Astrocyte (in vitro differentiated cells and primary cell): ENCODE measurements at places on chromosomes 7 and 10. TPM values are rescaled to one million over a fixed set of nuclear protein-coding genes. Genes with fewer than 3 reads are reported as not detected.

RARRES2 gene
- total RNA-seq = 19.4 and 21.7 TPM in 2 replicates

MACROH2A2 gene
- 25.5 and 25.6 TPM in 2 replicates for total RNA-seq

NPC1L1 gene
- 0.05 and 0.07 TPM in 2 replicates for total RNA-seq

RHBDD2 gene
- 54.7 and 55.0 TPM in 2 replicates for total RNA-seq

DNA sequence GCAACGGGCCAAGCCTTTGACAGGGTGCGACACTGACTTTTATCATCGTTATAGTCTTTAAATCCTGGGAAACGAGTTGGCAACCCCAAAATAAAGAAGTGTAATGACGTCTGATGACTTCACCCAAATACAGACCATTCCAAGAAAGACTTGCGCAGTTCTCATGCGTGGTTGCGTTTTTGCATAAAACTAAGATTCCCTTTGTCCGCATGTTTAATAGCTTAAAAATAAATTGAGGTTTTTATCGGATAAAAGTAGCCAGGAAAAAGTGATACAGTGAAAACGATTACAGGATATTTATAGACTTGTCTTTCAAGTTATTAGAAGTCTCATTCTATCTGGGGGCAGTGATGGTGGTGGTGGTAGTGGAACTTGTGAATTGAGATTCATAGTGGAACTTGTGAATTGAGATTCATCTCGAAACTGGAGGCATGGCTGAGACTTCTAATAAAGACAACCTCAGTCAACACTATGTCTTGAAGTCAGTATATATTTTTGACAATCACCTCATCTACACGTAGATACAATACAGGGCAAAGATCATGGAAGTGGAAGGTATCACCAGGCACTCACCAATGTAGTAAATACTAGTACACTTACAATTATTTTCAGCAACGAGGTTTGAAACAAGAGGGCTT lies 1.2 kb upstream of the NAMPT start:
- DNase-seq = peak; percentile 48

GRCh38 chr7:103447073-103447960 lies 1.3 kb upstream of the SLC26A5 start:
- peak; percentile 9 for DNase-seq

DNA sequence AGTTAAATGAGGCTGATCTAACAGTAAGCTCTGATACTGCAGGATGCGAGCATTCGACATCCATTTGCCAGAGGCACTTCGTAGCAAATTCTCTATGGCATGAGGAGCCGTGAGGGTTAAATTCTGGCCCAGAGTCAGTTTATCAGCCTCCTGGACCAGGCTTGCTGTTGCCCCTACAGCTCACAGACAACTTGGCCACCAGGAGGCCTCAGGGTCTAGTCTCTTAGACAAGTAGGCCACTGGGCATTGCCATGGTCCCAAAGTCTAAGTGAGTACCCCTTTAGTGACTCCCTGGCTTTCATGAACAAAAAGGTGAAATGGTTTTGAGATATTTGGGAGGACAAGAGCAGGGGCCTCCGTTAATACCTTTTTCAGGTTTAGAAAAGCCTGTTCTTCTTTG lies 178.0 kb upstream of the MBL2 start:
- no peak for DNase-seq

- no peak for DNase-seq
These were observed 2.9 kb upstream of the MIOS start for GRCh38 chr7:7563813-7564212.

DNA sequence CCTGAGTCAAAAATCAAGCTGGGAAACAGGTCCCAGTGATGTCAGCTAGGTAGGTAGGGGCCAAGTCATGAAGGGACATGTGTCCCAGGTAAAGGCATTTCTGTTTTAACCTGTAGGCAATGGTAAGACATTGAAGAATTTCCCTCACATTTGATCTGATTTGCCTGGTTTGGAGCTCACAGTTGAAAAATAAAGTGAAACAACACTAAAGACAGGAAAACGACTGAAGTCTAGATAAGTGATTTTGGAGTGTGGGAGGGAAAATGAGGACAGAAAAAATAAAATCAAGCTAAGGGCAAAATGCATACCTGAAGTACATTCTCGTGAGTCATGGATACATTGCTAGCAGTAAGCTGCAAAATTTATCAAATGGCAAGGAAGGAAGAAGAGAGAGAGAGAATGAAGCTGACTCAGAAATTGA lies 169.9 kb downstream of the SKIDA1 start:
- DNase-seq = peak; percentile 80

DNA sequence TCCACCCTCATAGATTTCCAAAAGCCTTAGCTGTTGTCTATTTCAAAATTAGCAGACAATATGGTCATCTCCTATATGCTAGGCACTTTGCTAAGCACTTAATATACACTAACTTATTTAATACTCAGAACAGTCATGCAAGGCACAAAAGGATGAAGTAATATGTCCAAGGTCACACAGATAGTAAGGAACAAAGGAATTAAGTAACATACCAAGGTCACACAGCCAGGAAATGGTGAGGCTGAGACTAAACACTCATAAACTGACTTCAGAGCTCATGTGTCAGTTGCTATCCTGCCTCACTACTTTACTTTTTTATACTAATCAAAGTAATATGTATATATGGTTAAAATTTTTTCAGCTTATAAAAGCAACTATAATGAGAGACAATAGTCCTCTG lies 23.6 kb upstream of the HIBADH start:
- DNase-seq = no peak

GRCh38 chr7:113263749-113264148 lies 145.4 kb upstream of the SMIM30 start:
- no peak for DNase-seq

- no peak for DNase-seq
These were observed 62.6 kb downstream of the CCDC6 start for GRCh38 chr10:59843748-59844147.

DNA sequence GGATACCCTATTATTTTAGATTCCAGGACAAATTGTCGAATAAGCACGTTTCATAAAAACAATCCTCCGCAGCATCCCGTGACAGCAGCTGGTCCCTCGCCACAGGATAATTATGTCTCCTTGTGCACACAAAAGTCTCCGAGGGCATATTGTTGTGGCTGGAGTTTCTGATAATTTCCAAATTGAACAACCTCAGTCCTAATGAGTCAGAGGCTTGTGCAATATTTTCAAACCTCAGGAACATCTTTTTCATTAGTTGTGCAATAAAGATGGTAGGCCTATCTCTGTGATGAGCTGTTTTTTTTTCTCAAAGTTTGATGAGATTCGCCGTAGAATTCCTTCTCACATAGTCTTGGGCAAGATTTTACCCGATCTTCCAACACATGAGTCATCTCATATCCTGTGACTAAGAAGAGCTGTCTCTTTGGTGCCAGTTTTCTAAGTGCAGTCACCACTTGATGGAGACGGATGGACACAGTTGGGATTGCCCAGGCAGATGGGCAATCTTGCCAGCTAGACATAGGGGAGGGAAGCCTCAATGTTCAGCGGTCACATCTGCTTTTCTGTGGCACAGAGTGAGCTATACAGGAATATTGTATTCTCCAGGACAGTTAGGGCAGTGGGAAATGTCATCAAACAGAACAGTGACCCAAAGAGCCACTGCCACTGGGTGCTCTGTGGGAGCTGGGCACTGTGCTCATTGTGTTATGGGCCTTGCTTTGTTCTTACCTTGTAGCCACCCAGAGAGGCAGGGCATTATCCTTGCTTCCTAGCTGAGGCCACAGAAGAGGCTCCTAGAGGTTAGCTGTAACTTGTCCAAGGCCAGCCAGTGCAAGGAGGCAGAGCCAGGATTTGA lies 7.8 kb downstream of the HTRA1 start:
- DNase-seq = peak; percentile 89

- no peak for DNase-seq
These were observed 22.2 kb upstream of the MALSU1 start for GRCh38 chr7:23276947-23277346.

- no peak for DNase-seq
These were observed 45.9 kb upstream of the PTF1A start for GRCh38 chr10:23146258-23146657.

DNA sequence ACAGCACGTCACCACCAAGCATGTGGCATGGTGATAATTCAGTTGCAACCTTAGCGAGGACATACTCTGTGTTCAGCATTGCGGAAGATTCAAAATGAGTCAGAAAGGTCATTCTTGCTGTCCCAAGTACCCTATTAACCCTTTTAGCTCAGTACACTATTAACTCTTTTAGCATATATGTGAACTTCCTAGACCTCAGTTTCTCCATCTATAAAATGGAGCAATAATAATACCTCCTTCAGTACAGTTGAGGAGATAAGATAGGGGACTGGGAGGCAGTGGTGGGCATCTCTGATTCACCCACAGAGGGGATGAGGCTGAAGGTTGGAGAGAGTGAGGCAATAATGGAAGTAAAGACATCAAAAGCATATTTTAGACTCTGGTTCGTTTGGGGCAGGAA lies 67.3 kb downstream of the XRCC2 start:
- DNase-seq = no peak

- DNase-seq = peak; percentile 96
These were observed 48.8 kb downstream of the DLD start for GRCh38 chr7:107939573-107940489.

DNA sequence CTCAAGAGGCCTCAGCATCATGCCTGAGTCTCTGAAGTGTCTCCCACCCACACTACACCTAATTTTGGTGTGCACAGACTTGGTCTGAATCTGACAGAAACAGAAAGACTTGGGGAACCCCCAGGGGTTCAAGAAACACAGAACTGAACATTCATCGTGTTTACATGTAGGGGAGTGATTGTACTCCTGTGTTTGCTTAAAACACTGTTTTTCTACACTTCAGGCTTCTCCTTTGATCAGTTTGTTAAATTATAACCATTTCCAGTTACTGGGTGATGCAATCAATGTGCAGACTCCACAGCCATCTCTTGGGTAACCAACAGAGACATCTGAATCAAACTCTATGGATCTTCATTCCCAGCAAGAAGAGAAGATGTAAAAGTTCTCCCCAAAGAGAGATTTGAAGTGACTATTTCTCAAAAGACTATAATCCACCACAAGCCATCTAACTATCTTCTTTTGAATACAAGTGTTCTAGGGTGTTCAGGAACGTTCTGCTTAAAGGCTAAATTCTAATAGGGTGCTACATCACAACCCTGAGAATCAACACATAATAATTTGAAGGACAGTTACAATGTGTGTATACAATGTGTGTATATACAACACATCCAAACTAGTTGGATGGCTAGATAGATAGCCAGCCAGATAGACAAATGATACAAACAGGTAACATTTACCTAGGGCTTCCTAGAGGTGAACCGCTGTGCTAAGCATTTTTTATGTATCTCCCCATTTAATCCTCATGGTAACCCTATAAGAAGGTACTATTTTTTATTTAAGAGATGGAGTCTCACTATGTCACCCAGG lies 34.2 kb downstream of the DNAJC12 start:
- DNase-seq = no peak

GRCh38 chr7:130070861-130071622 lies 708 bp downstream of the KLHDC10 start:
- peak; percentile 9 for DNase-seq

- DNase-seq = no peak
These were observed 95.7 kb downstream of the SLIT1 start for GRCh38 chr10:97090035-97090434.

DNA sequence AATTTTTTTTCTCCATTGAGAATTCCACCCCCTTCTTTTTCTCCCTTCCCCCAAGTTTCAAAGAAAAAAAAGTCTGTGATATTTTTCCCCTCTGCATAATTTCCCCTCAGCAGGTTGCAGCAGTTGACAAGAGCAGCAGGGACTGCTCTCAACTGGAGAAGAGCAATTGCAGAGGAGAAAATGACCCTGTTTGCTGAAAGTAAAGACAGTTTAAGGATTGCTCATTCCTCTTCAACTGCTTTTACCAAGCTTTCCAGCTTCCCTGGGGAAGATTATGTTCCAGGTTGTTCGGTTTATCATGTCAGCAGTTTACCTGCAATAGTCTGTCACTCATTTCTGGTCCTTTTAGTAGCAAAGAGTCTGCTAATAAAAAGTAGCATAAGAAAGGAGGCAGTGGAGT lies 16.2 kb downstream of the AGK start:
- no peak for DNase-seq

DNA sequence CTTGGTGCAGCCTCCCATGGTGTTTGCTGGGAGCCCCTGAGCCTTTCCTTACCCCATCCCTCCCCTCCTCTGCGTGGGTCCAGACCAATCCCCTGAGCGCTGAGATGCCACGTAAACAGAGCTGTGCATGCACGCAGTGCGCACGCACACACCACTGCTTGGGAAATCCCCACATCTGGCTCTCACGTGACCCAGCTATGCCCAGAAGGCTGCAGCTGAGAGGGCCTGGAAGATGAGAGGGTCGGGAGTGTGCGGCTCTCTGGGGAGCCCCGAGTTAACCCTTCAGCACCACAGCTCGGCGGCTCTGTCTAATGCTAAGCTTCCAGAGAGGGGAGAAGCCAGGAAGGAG lies 177.2 kb downstream of the SH3PXD2A start:
- DNase-seq = peak; percentile 90

DNA sequence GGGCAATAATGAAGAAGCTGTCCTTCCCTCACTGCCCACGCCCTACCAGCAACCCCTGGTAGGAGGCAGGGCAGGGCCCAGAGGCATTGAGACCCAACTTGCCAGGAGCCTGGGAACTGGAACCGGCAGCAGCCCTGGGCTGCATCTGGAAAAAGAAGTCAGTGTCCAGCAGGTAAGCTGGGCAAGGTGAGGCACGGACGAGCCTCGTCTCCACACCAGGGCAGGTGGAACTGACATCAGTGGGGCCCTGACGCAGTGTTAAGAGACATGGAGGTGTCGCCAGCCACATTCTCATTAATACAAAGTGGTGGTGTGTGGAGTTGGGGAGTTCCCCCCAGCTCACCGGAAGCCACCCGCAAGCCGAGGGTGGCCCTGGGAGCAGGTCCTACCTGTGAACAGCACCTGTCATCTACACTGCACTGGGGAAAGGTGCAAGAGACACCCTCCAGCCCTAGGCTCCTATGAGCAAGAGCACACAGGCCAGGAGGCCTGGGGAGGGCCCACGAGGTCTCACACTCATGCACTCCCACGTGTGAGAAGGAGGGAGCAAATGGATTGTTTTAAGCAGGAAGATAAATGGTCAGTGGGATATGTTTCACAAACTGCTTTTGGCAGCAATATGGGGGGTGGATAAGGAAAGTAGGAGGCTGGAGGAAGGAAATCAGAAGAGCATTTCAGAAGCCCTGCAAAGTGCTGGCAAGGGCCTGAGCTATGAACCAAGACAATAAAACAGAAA lies 53.6 kb downstream of the COBL start:
- DNase-seq = no peak

DNA sequence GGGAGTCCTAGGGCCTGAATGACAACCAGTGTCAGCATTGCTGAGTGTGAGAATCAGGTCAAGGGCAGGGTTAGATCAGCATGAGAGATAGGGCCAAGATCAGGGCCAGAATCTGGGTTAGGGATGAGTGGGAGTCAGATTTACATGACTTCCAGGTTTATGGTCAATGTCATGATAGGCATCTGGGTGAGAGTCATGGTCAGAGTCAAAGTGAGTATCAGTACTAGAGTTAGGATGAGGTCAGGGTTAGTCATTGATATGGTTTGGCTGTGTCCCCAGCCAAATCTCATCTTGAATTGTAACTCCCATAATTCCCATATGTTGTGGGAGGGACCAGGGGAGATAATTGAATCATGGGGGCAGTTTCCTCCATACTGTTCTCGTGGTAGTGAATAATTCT lies 12.3 kb downstream of the MRPS24 start:
- DNase-seq = no peak

- no peak for DNase-seq
These were observed 335.2 kb upstream of the ZNF32 start for GRCh38 chr10:43983856-43984271.
